ENCODE measurements at places on chromosomes 2 and 18. TPM values are rescaled to one million over a fixed set of nuclear protein-coding genes. Genes with fewer than 3 reads are reported as not detected.

Gene LRP2
- polyA plus RNA-seq: 186 TPM

Gene C2orf78
- not detected for polyA plus RNA-seq

Gene SCYGR1
- polyA plus RNA-seq: not detected

Gene SIX2
- polyA plus RNA-seq: 19.9 TPM

Gene TET3
- 22.9 TPM for polyA plus RNA-seq
